Fibroblast of lung (primary cell): ENCODE measurements at places on chromosomes 5 and 9. TPM values are rescaled to one million over a fixed set of nuclear protein-coding genes. Genes with fewer than 3 reads are reported as not detected.
A peak's percentile ranks its signal among the peaks of the same experiment; 100 is the strongest.

Gene CDKN2A
- total RNA-seq: 10.8 and 19.2 TPM in 2 replicates

Gene MTRR
- total RNA-seq: 19.0 and 21.1 TPM in 2 replicates

DNA sequence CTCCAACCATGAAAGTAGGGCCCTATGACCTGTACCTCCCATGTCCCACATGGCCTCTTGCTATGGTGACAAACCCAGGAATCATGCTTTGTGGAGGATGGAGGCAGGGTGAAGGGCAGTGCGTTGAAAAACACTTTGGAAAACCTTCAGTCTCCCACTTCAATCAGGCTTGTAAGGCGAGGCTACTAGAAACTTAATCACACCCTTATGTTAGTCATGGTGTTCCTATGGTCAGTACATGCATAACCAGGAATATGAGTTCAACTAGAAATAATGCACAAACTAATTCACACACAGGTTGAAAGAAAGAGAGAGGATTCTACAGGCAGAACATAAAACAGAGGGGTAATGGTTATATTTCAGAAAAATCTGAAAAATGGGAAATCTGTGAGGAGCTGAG is 601.1 kb downstream of the KCTD16 start:
- no peaks in the 10 kb centered on the region for H3K4me1 ChIP-seq
- no peak overlapping the region for H3K4me3 ChIP-seq
- DNase-seq: no peak
- no peaks in the 10 kb centered on the region for H3K36me3 ChIP-seq
- no peak overlapping the region for H3K27ac ChIP-seq

DNA sequence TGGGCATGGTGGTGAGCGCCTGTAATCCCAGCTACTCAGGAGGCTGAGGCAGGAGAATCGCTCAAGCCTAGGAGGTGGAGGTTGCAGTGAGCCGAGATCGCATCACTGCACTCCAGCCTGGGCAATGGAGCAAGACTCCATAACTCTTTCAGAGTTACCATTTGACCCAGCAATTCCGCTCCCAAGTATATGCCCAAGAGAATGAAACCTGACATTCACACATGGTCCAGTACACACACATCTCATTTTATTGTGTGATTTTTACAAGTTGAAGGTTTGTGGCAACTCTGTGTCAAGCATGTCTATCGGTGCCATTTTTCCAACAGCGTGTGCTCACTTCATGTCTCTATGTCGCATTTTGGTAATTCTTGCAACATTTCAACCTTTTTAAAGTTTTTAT is 24.9 kb upstream of the FIBCD1 start:
- peak; percentile 5 for DNase-seq
- H3K36me3 ChIP-seq: no peaks in the 10 kb centered on the region
- no peak overlapping the region for H3K27ac ChIP-seq
- H3K27me3 ChIP-seq: no peaks in the 10 kb centered on the region
- no peak overlapping the region for H3K4me3 ChIP-seq
